ENCODE measurements at places on chromosomes 16 and 17. TPM values are rescaled to one million over a fixed set of nuclear protein-coding genes. Genes with fewer than 3 reads are reported as not detected.

Gene VMO1
- total RNA-seq, result not detected

Gene SLC6A2
- total RNA-seq, result 10.3 TPM

Gene VAT1L
- total RNA-seq, result 0.36 TPM

Gene KRT9
- 0.47 TPM for total RNA-seq

Gene CLEC18B
- total RNA-seq, result not detected

Gene VTN
- 0.10 TPM for total RNA-seq

Gene LGALS9B
- total RNA-seq, result 0.13 TPM

Gene GLG1
- 104 TPM for total RNA-seq

Measured in lower leg skin (tissue), 4 donors.